A549 treated with DMSO at 1 μM for 4 hours (cell line): ENCODE measurements at places on chromosomes 1 and 21. TPM values are rescaled to one million over a fixed set of nuclear protein-coding genes. Genes with fewer than 3 reads are reported as not detected.

Gene ADAMTS5
- total RNA-seq: not detected in 5 replicates

Gene CD48
- total RNA-seq: not detected in 5 replicates

Gene F13B
- total RNA-seq: 0.05 to 0.13 TPM in 2 of 5 replicates, not detected in the others

Gene S100A7
- total RNA-seq: not detected in 5 replicates

Gene CYYR1
- total RNA-seq: not detected in 5 replicates

Gene UBXN10
- 0.01 TPM in 1 of 5 replicates, not detected in the others for total RNA-seq

Gene CD5L
- not detected in 5 replicates for total RNA-seq

Gene NBPF6
- not detected in 5 replicates for total RNA-seq

Gene CHAF1B
- 11.9 to 14.2 TPM (median 13.3 TPM) in 5 replicates for total RNA-seq

Gene CD247
- total RNA-seq: 0.15 to 0.31 TPM (median 0.19 TPM) in 4 of 5 replicates, not detected in the other

Gene RPTN
- 0.03 TPM in 1 of 5 replicates, not detected in the others for total RNA-seq

Gene KIF21B
- total RNA-seq: 2.1 to 3.7 TPM (median 3.6 TPM) in 5 replicates

Gene MAN1C1
- 0.21 to 0.30 TPM (median 0.24 TPM) in 5 replicates for total RNA-seq

Gene HRNR
- total RNA-seq: not detected in 5 replicates

Gene B3GALT5
- total RNA-seq: 0.27 to 0.39 TPM (median 0.34 TPM) in 5 replicates

Gene LRRC39
- total RNA-seq: 0.13 to 0.15 TPM (median 0.13 TPM) in 3 of 5 replicates, not detected in the others

Gene PTPRF
- total RNA-seq: 86.6 to 120 TPM (median 108 TPM) in 5 replicates

Gene PRELP
- total RNA-seq: 0.02 TPM in 2 of 5 replicates, not detected in the others

Gene TMEM35B
- total RNA-seq: 16.7 to 20.1 TPM (median 17.3 TPM) in 5 replicates

Gene RGS13
- total RNA-seq: not detected in 5 replicates

Gene OR2L3
- total RNA-seq: not detected in 5 replicates

Gene ATP1A4
- total RNA-seq: not detected in 5 replicates

Gene TNFSF4
- 0.04 to 0.06 TPM (median 0.05 TPM) in 4 of 5 replicates, not detected in the other for total RNA-seq

Gene RPS6KA1
- 13.4 to 18.2 TPM (median 16.6 TPM) in 5 replicates for total RNA-seq

Gene CDC42SE1
- total RNA-seq: 72.0 to 83.5 TPM (median 79.6 TPM) in 5 replicates

Gene SLC26A9
- total RNA-seq: 0.04 to 0.14 TPM (median 0.08 TPM) in 5 replicates

Gene PTPN7
- total RNA-seq: 0.05 to 0.11 TPM in 2 of 5 replicates, not detected in the others

Gene SOD1
- total RNA-seq: 372 to 449 TPM (median 394 TPM) in 5 replicates

Gene SAMD11
- 17.3 to 36.9 TPM (median 28.0 TPM) in 5 replicates for total RNA-seq

Gene TMEM50A
- 70.9 to 85.9 TPM (median 75.2 TPM) in 5 replicates for total RNA-seq

Gene USH2A
- not detected in 5 replicates for total RNA-seq

Gene IGSF5
- total RNA-seq: not detected in 5 replicates

Gene KRTAP13-2
- not detected in 5 replicates for total RNA-seq

Gene IL22RA1
- 3.3 to 4.9 TPM (median 4.4 TPM) in 5 replicates for total RNA-seq
